Activated CD4-positive, alpha-beta T cell treated with anti-CD3 and anti-CD28 coated beads, Interleukin-2, amount 50 U/mL, for 24 hours (primary cell): ENCODE measurements at places on chromosomes 2 and 18.

- DNase-seq: no peak
Observed at GRCh38 chr18:2180586-2180985, 390.7 kb downstream of the METTL4 start.

DNA sequence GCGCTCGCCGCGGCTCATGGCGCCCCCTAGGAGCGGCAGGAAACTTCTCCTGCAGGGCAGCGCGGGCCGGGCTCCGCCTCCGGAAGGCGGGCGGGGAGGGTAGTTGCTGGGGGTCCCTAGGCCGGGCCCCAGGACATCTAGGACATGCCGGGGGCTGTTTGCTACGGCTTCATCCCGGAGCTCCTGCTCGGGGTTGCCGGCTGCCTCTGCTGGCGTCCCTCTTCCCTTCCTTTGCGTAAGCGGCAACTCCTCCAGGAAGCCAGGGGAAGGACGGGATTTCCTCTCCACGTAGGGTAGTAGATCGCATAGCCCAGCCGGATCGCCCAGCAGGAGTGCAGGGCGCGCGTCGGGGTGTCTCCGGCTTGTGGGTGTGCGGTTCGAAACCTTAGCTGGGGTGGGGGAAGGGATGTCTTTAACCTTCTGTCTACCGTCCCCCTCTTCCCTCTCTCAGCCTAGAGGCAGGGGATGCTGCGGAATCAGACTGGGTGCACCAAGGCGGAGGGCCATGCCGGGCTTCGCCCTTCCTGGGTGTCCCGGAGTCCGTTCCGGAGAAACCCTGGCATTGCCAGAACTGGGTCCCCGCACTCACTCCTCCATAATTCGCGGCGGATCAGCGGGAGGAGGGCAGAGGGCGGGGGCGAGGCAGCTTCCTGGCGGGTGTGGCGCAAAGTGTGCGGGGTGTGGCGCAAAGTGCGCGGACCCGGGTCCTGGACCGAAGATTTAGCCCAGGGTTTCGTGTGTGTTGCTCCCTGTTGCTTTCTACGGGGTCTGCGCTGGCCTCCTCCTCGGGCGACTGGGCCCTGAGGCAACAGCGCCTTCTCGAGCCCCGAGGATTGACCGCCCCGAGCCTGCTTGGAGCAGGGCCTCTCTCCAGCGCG lies 12.2 kb upstream of the SKOR2 start:
- DNase-seq: no peak

DNA sequence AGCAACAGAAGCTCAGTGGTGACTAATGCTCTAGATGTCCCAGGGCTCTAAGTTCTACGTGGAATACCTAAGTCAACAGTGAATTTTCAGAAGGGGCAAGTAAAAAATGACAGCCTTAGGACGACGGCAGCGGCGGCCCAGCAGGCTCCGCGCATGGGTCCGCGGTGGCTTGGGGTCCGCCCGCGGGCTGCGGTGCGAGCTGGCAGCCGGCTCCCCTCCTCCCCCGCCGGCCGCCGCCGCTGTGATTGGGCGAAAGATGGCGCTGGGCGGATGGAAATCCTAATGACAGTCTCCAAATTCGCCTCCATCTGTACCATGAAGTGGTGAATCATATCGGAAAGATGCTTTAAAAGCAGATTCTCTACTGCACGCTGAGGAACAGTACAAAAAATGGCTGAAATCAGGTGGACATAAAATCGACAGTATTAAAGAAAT lies 74.7 kb downstream of the HNRNPLL start:
- DNase-seq: peak; percentile 42

- no peak for DNase-seq
Observed at GRCh38 chr2:175811971-175812370, 190.1 kb downstream of the LNPK start.

- DNase-seq: no peak
Observed at GRCh38 chr18:66048406-66048805, 297.6 kb downstream of the CDH7 start.

GRCh38 chr2:60507211-60507965 lies 46.1 kb downstream of the BCL11A start:
- no peak for DNase-seq

DNA sequence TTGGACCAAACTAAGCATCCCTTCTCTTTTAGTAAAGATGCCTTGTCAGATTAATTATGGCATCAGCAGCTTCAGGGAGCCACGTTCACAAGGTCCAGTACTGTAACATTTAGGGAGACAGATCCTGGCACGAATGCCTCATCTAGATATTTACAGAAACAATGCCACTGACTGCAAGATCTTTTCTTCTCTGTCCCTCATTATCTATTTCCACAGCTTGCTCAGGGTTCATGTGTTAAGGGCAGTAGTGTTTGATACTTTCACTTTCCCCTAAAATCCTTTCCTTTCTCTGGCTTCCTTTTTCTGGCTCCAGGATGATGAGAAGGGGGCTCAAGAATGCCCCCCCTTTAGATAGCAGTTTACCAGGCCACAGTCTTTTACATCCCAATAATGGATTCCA lies 393.9 kb downstream of the BCL11A start:
- DNase-seq: no peak

DNA sequence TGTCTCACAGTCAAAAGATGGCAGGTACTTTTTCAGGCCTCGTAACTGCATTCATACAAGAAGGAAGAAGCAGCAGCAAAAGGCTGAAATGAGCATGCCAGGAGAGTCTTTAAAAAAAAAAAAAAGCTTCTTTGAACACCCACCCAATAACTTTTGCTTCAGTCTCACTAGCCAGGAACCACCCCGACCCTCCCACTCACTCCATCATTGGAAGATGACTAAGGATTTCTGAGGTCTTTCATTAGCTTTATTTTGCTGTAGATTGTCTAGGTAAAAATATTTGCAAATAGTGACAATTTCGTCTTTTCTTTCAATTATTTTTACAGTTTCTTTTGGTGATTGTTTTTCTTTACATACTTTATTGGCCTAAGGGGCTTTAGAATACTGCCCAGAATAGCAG lies 37.9 kb downstream of the RBBP8 start:
- no peak for DNase-seq

DNA sequence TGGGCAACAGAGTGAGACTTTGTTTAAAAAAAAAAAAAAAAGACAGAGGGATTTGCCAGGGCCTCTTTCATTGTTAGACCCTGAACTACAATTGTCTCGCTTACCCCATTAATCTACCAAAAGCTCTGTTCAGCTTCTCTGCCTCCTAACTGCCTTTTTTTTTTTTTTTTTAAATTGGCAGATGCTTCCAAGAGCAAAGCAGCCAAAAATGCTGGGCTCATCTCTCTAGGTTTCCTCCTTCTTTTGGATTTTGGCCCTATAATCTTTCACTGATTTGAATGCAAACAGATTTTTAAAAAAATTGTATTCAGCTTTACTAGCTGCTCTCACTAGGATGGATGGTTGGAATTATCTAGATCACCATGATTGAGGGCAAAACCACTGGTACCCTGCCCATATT lies 33.2 kb upstream of the RAPGEF4 start:
- DNase-seq: no peak

GRCh38 chr2:27494944-27495554 lies at the start of gene FNDC4:
FNDC4 (minus strand) TSS chr2:27495200; CDS start chr2:27494679, 521 bp downstream.
- DNase-seq: no peak

DNA sequence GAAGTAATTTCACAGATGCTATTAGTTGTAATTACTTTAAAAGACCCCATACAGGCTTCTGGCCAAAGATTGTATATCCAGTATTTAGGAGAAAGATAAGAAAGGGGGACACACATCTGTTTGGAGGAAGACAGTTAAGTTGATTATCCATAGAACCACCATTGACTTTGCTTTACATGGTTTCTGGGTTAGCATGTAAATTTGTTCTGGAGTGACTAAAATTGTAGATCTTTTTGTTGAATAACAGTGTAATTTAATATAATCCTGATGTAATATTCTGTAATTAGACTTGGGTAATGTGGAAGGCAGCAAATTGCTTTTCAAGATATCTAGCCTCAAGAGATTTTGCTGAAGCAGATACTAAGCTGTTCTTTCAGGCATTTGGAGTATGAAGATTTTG lies 17.2 kb downstream of the COMMD1 start:
- DNase-seq: no peak

DNA sequence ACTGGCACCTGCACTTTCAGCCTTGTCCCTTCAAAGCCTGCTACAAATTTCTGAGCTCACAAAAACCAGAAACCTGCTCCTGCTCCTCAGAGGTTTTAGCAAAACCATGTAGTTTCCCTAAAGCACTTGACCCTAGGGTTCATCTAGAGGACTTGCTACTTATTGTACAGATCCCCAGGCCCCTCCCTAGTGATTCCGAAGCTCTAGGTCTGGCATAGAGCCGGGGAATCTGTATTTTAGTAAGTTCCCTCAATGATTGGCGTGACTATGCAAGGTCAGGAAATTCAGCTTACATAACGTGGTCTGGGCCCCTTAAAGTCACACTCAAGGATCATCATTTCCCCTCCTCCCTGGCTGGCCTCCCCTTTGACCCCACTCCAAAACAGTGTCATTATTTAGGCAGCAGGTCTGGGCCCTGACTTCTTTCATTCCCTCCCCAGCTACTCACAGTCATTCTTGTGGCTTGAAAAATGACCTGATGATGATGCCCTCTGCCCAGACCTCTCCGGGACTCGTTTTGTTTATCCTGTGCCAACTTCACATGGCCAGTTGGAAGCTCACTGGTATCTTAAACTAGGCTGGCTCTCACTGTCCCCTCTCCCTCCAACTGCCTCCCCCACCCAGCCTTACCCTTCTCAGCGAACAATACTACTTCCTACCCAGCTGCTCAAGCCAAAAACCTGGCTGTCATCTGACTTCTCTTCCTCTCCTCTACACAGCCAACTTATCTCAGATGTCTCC lies 36.0 kb downstream of the WDFY1 start:
- no peak for DNase-seq

- no peak for DNase-seq
Observed at GRCh38 chr2:102801098-102801718, 39.4 kb downstream of the TMEM182 start.

GRCh38 chr2:96764253-96764637 lies 3.5 kb downstream of the CNNM4 start:
- no peak for DNase-seq

GRCh38 chr2:64996871-64997307 lies 7.7 kb downstream of the SLC1A4 start:
- no peak for DNase-seq

GRCh38 chr18:14999085-14999975 lies 251.4 kb downstream of the ANKRD30B start:
- DNase-seq: no peak

- DNase-seq: no peak
Observed at GRCh38 chr18:78979730-78980278, at the start of gene SALL3. SALL3 (plus strand) TSS chr18:78979818; CDS start chr18:78980275, 457 bp downstream.

DNA sequence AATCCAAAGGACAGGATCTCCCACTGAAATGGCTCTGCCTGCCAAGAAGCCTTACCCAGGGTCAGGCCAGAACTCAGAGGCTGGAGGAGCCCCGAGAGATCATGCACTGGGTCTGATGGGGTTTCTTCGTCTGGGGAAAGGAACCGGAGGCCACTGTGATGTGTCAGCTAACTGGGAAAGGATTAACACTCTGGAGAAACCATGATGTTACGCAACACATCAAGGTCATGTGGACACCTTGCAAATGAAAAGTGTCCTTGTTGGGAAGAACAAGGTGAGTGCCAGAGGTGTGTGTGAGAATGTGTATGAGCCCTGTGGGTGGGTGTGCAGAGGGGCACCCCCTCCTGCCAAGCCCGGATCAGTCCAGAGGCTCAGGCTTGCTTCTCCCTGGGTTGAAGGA lies 86.9 kb downstream of the CRACDL start:
- DNase-seq: no peak

- no peak for DNase-seq
Observed at GRCh38 chr2:147689220-147689909, 155.5 kb upstream of the ACVR2A start.

- no peak for DNase-seq
Observed at GRCh38 chr2:8627692-8628085, 54.2 kb upstream of the ID2 start.

DNA sequence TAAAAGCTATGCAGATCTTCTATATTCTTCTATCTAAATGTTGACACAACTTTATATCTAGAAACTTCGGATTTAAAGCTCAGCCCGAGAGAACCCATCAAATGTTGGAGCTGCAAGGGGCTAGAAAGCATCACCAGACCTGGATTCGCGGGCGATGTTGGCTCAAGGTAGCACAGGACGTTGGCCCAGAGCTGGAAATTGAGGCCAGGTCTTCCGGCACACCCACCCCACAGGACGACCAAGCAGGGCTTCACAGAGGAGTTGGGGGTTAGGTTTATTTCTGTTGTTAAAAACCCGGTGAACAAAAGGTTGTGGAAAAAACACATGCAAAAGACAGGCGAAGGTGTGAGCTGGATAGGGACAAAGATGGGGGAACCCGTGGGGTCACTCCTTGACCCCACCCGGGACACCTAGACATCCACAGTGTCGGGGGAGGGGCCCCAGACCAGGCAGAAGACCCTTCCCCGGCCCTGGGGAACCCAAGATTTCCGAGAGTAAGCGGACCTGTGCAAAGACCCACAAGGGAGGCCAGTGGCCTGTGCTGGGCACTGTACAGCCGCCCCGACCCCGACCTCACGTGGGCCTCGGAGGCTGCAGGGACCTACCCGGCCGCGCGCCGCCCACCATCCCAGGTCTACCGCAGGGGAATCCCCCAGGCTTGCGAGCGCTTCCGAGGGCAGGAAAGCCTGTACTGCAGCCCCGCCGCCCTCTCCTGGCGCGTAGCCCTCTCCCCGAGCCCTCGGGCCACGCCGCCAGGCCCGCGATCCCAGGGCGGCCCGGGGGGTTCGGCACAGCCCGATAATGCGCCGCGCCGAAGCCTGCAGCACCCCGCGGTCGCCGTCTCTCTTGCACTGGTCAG lies 1.8 kb upstream of the AGBL5 start:
- peak; percentile 30 for DNase-seq

GRCh38 chr2:177553176-177553884 lies 160.8 kb downstream of the AGPS start:
- DNase-seq: no peak

DNA sequence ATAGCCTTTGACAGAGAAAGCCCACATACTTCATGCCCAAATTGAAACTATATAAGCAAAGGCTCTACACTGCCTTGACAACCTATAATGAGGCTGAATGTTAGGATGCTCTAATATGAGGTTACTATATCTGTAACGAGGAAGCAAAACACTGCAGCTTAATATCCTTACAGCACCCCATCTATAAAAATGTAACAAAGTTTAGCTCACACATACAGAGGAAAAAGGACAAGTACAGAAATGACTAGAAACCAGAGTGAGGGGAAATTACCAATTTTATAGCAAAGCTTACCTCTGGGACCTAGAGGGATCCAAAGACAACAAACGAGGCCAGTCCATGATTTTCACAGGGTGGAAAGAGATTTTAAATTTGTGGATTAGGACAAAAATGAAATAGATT lies 138.5 kb downstream of the COL4A4 start:
- DNase-seq: no peak

GRCh38 chr2:100936070-100936741 lies 65.9 kb upstream of the RPL31 start:
- no peak for DNase-seq

- DNase-seq: no peak
Observed at GRCh38 chr2:151729837-151730236, 4.4 kb downstream of the NEB start.

GRCh38 chr2:237732790-237733381 lies 65.7 kb upstream of the RBM44 start:
- DNase-seq: no peak

- DNase-seq: no peak
Observed at GRCh38 chr2:82852787-82853186, 1606.3 kb downstream of the SUCLG1 start.

- no peak for DNase-seq
Observed at GRCh38 chr2:82675186-82675585, 1783.9 kb downstream of the SUCLG1 start.

- DNase-seq: no peak
Observed at GRCh38 chr2:15746703-15747550, 155.3 kb downstream of the DDX1 start.

- no peak for DNase-seq
Observed at GRCh38 chr18:4293337-4293736, 161.8 kb downstream of the DLGAP1 start.
